ENCODE measurements at places on chromosomes 5 and 9. TPM values are rescaled to one million over a fixed set of nuclear protein-coding genes. Genes with fewer than 3 reads are reported as not detected.

Gene SPATA31E1
- total RNA-seq: not detected

Gene PCDHB3
- total RNA-seq: not detected

Gene PCDHB2
- total RNA-seq: 7.0 TPM

Gene ALDH1A1
- not detected for total RNA-seq

Gene TTLL11
- total RNA-seq: 4.0 TPM

Gene WDR55
- total RNA-seq: 38.9 TPM

Gene DMRT1
- not detected for total RNA-seq

Gene ABO
- not detected for total RNA-seq

Gene OLFML2A
- 0.20 TPM for total RNA-seq

Gene RNF208
- not detected for total RNA-seq

Gene FBLL1
- total RNA-seq: 0.53 TPM

Gene AK6
- total RNA-seq: 35.2 TPM

Gene ALDOB
- not detected for total RNA-seq

Gene NHP2
- 476 TPM for total RNA-seq

Gene DOLPP1
- total RNA-seq: 18.4 TPM

Gene MCCC2
- total RNA-seq: 31.9 TPM

Gene LCN1
- not detected for total RNA-seq

- no peak for DNase-seq
Observed at GRCh38 chr9:123387686-123388085, 31.7 kb downstream of the CRB2 start.

DNA sequence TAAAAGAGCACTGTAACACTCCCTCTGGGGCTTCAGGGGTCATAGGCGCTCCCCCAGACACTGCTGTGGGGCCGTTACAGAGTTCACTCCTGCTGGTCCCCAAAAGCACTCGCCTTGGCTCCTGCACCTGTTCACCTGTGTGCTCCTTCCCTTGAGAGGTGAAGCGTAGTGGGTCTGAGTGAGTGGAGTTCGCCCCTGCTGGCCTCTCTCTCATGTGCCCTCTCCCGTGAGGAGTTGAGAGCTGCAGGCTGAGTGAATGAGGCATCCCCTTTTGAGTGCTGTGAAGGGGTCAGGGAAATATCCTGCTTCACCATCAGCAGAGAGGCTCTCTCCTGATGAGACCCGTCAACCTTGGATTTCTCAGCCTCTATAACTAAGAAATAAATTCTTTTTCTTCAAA lies 134.6 kb upstream of the TUT7 start:
- DNase-seq: no peak

GRCh38 chr5:132251220-132251725 lies 6.2 kb upstream of the PDLIM4 start:
- DNase-seq: peak; percentile 100

GRCh38 chr5:16799796-16800195 lies 136.3 kb downstream of the MYO10 start:
- DNase-seq: no peak

GRCh38 chr5:149901511-149901910 lies 43.1 kb downstream of the PDE6A start:
- DNase-seq: no peak

DNA sequence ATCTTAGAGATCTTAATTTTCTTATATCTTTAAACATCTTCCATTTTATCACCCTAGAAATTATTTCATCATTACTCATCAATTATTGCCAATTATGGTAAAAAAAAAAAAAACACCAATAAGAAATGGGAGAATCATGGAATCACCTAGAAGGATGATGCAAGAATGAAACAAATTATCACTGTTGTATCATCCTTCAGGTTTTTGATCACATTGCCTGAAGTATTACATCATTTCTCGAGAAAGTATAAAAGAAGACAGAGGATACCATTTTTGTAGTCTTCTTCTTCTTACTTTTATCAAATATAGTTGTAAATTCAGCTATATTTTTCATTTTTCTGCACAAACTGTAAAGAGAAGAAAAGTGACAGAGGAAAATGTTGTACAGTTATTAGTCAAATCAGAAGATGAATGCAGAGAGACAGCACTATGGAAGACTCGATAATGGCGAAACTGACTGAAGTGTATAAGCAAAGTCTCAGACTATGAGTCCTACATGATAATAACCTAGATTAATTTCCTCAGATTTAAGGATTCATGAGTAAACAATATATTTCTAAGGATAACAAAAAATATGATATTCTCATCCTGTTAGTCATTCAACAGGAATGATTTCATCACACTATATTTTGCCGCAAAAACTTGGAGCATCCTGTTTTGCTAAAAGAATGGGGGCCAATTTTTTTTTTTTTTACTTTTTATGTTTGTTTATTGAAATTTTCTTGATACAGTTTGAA lies 5.9 kb upstream of the STC2 start:
- no peak for DNase-seq

DNA sequence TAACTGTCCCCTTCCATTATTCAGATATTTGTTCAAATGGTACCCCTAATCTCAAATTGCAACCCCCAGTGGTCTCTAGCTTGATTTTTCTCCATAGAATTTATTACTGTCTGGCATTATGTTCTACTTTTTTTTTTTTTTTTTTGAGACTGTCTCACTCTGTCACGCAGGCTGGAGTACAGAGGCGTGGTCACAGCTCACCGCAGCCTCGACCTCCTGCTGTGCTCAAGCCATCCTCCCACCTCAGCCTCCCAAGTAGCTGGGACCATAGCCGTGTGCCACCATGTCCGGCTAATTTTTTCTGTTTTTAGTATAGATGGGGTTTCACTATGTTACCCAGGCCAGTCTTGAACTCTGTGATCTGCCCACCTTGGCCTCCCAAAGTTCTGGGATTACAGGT lies 2.0 kb upstream of the REEP5 start:
- no peak for DNase-seq

GRCh38 chr5:34891981-34892380 lies 23.3 kb downstream of the RAD1 start:
- no peak for DNase-seq

DNA sequence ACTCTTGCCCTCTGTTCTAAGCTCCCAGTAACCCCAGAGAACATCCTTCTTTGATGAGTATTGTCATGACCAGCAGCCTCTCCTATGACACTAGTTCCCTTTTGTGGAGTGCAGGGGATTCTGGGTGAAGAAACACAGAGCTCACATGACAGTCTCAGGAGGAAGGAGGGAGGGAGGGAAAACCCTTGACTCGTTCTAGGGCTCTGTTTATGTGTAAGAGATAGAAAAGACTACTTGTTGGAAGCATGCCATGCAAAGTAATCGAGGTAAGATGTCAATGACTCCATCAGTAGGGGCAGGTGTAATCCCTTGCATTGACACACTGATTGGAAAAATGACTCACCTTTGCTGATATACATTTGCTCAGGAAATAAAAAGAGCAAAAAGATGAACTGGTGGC lies 190.2 kb upstream of the ELL2 start:
- no peak for DNase-seq

- DNase-seq: no peak
Observed at GRCh38 chr9:122132539-122132938, 27.0 kb downstream of the NDUFA8 start.

DNA sequence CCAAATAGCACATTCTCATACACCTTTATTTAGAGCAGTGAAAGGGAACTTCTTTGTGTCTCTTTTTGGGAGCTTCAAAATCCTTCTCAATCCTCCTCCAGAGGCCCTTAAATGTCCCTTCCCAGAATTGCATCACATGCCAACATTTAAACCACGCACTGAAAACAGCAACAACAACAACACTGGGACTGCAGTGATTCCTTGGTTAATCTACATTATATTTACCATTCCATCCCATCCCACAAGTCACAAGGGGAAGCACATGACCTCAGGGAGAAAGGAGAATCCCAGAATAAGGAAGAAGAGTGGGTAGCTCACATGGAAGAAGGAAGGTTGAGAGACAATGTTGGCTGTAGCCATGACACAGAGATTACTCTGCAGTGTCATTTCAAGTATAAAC lies 41.1 kb downstream of the ELOVL7 start:
- no peak for DNase-seq

GRCh38 chr9:29625292-29625731 lies 2052.0 kb upstream of the C9orf72 start:
- DNase-seq: no peak

GRCh38 chr5:72228960-72229359 lies 91.1 kb downstream of the MRPS27 start:
- DNase-seq: no peak

DNA sequence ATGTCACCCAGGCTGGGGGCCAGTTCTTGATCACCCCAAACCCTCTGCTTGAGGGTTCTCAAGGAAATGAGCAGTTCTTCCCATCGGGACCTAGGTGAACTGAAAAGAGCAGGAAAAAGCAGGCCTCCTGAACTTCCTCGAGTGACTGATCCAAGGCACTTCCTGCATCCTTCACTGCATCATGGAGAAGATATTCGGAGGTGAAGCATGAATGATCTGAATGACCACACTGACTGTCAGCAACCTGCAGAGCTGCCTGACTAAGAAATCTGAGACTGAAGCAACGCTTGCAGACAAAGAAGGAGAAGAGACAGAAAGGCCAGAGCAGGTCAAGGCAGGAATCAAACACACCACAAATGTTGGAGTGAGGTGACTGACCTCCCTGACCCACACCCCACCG lies 420.2 kb downstream of the AGTPBP1 start:
- no peak for DNase-seq

- no peak for DNase-seq
Observed at GRCh38 chr5:28415791-28416443, 1377.5 kb upstream of the CDH9 start.

- DNase-seq: peak; percentile 96
Observed at GRCh38 chr5:177456976-177457851, 10.6 kb downstream of the PRR7 start.

- no peak for DNase-seq
Observed at GRCh38 chr5:11104651-11105112, 343.6 kb upstream of the DAP start.

- no peak for DNase-seq
Observed at GRCh38 chr9:105307591-105308130, 63.2 kb downstream of the SLC44A1 start.

- DNase-seq: no peak
Observed at GRCh38 chr9:31733166-31733565, 651.3 kb upstream of the ACO1 start.
